ENCODE measurements at places on chromosomes 12 and 14. TPM values are rescaled to one million over a fixed set of nuclear protein-coding genes. Genes with fewer than 3 reads are reported as not detected.

DNA sequence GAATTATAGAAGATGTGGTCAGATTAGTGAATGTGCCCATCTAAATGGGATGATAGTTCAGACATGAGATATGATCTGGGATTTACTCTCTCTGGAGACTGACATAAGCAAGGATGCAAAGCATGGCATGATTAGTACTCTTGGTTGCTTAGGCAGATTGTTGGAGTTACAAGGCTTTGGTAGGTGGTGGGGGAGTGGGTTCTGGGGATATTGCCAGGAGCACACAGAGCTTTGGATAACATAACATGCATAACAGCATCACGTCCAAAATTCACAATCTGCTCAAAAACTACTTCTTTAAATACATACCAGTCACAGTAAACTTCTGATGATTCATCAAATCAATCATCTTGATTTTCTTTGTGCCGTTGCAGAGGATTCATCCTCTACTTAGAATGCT lies 287.4 kb downstream of the ACSS3 start:
- no peaks in the 10 kb centered on the region for H3K36me3 ChIP-seq
- H3K4me1 ChIP-seq, result no peaks in the 10 kb centered on the region
- H3K27me3 ChIP-seq, result no peaks in the 10 kb centered on the region
- no peak overlapping the region for H3K4me3 ChIP-seq

DNA sequence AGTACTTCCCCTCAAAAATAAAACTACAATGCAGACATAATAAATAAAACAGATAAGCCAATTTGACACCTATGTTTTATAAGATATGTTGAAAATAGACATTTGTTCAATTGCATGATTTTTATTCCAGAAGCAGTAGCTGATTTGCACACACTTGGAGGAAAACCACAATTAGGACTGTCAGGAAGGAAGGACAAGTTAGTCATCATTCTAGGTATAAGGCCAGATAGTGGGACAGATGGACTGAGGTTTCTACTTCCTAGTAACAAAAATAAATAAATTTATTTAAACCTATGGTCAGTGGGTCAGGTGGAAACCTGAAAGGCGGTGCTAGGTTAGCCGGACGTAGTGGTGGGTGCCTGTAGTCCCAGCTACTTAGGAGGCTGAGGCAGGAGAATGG lies 141.8 kb upstream of the RASSF8 start:
- H3K27ac ChIP-seq, result no peak overlapping the region
- no peaks in the 10 kb centered on the region for H3K27me3 ChIP-seq
- peaks cover 2% of the 10 kb centered on the region for H3K4me1 ChIP-seq
- no peak overlapping the region for H3K4me3 ChIP-seq
- no peak for DNase-seq
- H3K36me3 ChIP-seq, result no peaks in the 10 kb centered on the region

The PRKAG1 gene
- 62.5 TPM for total RNA-seq

- H3K4me3 ChIP-seq, result no peak overlapping the region
- peaks cover 2% of the 10 kb centered on the region for H3K27me3 ChIP-seq
- H3K4me1 ChIP-seq, result no peaks in the 10 kb centered on the region
- no peak overlapping the region for H3K27ac ChIP-seq
- no peaks in the 10 kb centered on the region for H3K36me3 ChIP-seq
These were observed 259.3 kb downstream of the ADAMTS20 start for GRCh38 chr12:43292699-43293098.

GRCh38 chr14:47676315-47676617 lies 861 bp upstream of the MDGA2 start:
- H3K27ac ChIP-seq, result no peak overlapping the region
- peaks cover 5% of the 10 kb centered on the region for H3K4me1 ChIP-seq
- peaks cover 42% of the 10 kb centered on the region for H3K27me3 ChIP-seq
- no peak for DNase-seq

The CARMIL3 gene
- total RNA-seq, result 1.1 TPM

The PTGDR gene
- total RNA-seq, result 0.07 TPM

DNA sequence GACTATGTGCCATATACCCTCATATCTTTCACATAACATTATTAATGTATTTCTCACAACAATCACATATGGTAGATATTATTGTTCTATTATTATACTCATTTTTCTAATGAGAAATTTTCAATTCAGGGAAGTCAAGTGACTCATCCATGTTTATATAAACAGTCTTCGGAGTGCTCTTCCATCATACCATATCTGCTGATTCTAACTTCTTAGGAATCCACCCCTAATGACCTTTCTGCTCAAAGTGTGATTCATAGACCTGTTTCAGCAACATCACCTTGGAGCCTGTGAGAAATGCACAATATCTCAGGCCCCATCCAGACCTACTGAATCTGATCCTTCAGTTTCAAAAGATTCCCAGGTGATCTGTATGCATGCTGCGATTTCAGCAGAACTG lies 39.8 kb upstream of the OVCH1 start:
- no peaks in the 10 kb centered on the region for H3K36me3 ChIP-seq
- no peaks in the 10 kb centered on the region for H3K4me1 ChIP-seq
- no peak for DNase-seq
- no peak overlapping the region for H3K4me3 ChIP-seq
- peaks cover 18% of the 10 kb centered on the region for H3K27me3 ChIP-seq

- no peaks in the 10 kb centered on the region for H3K27me3 ChIP-seq
- peaks cover 18% of the 10 kb centered on the region for H3K4me1 ChIP-seq
- H3K4me3 ChIP-seq, result no peak overlapping the region
- H3K27ac ChIP-seq, result no peak overlapping the region
- no peak for DNase-seq
- peaks cover 47% of the 10 kb centered on the region for H3K36me3 ChIP-seq
These were observed 10.1 kb downstream of the LLPH start for GRCh38 chr12:66120477-66120876.

DNA sequence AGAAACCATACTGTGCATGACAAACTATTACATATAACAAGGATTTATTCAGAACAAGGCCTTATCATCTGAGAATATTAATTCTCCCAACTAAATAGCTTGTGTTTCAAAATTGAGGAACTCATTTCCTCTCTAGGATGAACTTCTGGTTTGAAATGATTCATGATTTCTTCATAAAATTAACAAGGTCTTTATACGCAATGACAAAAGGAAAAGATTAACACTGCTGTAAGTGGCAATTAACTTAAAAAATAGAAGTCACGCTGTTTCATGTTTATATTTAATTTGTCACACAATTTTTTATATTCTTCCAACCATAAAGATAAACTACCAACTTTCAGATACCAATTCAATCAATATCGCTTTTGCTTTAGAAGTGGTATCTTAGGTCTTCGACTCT lies 80.8 kb downstream of the GRIP1 start:
- peaks cover 3% of the 10 kb centered on the region for H3K27me3 ChIP-seq
- DNase-seq, result no peak
- H3K27ac ChIP-seq, result no peak overlapping the region

DNA sequence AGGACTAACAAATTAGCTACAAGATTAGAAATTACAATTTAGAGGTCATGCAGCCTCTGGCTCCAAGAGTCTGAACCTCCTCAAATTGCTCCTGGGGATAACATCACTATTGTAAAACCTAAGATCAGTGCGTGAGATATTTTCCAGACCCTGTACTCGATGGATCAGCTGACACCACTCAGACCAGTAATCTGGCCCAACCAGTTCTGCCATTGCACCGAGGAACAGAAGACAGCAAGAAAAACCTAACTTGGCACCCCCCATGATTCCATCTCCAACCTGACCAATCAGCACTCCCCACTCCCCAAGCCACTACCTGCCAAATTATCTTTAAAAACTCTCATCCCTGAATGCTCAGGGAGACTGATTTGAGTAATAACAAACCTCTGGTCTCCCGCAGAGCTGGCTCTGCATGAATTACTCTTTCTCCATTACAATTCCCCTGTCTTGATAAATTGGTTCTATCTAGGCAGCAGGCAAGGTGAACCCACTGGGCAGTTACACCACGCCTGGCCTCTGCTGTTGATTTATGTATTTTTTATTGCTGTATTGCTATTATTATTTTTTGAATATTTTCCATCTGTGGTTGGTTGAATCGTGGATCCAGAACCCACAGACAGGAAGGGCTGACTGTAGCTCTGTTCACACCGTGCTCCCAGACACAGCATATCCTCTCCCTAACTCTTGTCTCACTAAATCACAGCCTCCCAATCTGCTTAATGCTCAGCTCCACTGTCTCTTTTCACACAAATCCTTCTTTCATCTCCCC lies 9.2 kb downstream of the HEBP1 start:
- no peaks in the 10 kb centered on the region for H3K36me3 ChIP-seq
- no peak overlapping the region for H3K27ac ChIP-seq
- peaks cover 13% of the 10 kb centered on the region for H3K4me1 ChIP-seq
- no peaks in the 10 kb centered on the region for H3K27me3 ChIP-seq
- no peak for DNase-seq

DNA sequence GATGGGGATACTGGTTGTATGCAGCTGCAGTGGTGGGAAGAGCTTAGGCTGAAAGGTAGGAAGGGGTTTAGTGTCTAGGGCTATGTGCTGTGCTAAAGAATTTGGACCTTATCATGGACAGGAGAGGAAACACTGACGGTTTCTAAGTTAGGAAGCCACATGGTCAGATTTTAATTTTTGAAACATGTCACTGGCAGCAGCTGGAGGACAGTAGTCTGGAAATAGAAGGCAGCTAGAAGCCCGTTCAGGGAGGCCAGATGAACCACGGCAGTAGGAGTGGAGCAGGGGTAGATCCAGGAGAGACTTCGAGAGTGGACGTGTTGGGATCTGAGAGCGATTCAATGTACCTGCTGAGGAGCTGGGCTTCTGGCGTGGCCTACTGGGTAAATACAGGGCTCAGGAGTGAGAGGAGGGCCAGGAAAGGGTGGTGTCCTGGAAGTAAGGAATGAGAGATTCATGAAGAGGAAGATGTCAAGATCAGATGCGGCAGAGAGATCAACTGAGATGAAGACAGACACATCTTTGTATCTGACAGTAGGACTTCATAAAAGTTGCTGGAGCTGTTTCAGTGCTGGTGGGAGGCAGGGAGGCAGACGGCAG lies 64.9 kb downstream of the PRKCH start:
- H3K27ac ChIP-seq, result no peak overlapping the region
- H3K4me1 ChIP-seq, result peaks cover 17% of the 10 kb centered on the region
- no peak overlapping the region for H3K4me3 ChIP-seq
- no peaks in the 10 kb centered on the region for H3K27me3 ChIP-seq

The DBX2 gene
- total RNA-seq, result not detected

DNA sequence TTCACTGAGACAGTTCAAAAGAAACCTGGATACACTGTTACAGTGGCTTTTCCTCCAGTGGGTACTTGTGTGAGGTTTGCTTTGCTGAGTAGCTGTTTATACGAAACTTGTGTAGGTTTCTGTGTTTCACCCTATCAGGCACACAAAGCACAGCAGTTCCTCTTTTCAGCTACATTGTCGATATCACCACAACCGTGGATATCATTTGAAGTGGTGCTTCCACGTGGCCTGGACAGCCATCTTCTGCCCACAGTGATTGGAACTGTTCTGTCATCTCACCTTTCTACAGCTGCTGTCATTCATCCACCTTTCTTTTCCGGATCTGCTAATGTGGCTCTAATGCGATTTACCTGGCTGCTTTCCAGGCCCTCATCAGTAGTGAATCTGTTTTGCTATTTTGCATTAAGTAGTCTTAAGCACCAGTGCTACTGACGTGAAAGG lies 368.8 kb downstream of the SYT1 start:
- no peaks in the 10 kb centered on the region for H3K27me3 ChIP-seq
- H3K4me3 ChIP-seq, result no peak overlapping the region
- no peak overlapping the region for H3K27ac ChIP-seq
- no peaks in the 10 kb centered on the region for H3K4me1 ChIP-seq

The CLECL1 gene
- total RNA-seq, result 1.2 TPM

GRCh38 chr14:64681796-64682710 lies 22.2 kb upstream of the PLEKHG3 start:
- peaks cover 23% of the 10 kb centered on the region for H3K4me1 ChIP-seq
- H3K27me3 ChIP-seq, result no peaks in the 10 kb centered on the region

DNA sequence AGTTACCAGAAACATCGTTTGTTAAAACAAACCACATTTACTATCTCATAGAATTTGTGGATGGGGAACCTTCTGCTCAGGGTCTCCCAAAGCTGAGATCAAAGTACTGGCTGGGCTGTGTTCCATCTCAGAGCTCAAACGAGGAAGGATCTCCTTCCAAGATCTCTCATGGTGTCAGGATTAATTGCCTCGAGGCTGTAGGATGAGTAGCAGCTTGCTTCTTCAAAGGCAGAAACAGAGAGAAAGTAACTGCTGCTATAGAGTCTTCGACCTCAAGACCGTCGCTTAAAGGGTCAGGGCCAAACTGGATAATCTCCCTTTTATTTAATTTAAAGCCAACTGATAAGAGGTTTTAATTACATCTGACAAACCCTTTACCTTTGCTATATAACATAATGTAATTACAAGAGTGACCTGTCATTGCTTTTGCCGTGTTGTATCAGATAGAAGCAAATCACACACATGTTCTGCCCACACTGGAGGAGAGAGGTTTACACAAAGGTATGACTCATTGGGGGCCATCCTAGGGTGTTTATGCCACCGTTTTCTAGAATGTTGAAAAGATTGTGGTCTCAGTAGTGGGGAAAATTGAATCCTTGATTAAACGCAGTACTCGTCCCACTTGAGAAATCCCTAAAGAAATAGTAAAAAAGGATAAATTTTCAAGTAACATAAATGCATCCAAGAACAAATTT lies 868.8 kb upstream of the TMEM132C start:
- no peak overlapping the region for H3K4me3 ChIP-seq
- no peak overlapping the region for H3K27ac ChIP-seq
- H3K36me3 ChIP-seq, result no peaks in the 10 kb centered on the region
- no peak for DNase-seq
- peaks cover 4% of the 10 kb centered on the region for H3K27me3 ChIP-seq

DNA sequence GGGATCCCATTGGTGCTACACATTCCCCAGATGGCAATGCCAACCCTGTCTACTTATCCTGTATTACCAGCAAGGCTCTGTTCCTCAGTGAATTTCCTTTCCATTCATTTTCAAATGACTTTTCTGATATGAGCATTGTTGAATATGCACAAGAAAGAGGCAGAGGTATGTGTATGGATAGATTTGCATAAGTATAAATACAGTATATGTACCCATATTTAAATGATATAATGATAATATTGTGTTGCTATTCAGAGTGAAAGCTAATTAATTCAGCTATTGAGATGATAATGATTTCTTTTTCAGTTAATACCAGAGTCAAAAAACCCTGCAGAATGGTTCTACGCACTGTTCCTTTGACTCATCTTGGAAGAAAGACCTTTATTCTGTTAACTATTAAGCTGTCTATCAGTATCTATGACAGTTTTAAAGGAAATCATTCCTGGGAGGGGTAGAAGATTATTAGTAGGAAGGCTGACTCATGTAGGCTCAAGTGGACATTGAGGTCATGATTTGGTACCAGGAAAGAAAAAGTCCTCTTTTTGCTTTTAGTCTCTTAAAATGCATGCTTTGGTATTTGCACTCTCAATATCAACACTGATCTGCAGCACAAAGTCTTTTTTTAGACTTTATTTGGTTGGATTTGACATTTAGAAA lies 44.9 kb upstream of the GAS2L3 start:
- H3K4me1 ChIP-seq, result no peaks in the 10 kb centered on the region
- no peaks in the 10 kb centered on the region for H3K36me3 ChIP-seq

GRCh38 chr12:62537551-62537950 lies 70.9 kb downstream of the MON2 start:
- H3K36me3 ChIP-seq, result peaks cover 32% of the 10 kb centered on the region
- no peaks in the 10 kb centered on the region for H3K27me3 ChIP-seq
- H3K4me1 ChIP-seq, result peaks cover 2% of the 10 kb centered on the region
- H3K4me3 ChIP-seq, result no peak overlapping the region
- no peak overlapping the region for H3K27ac ChIP-seq

The SMIM41 gene
- total RNA-seq, result not detected

The ADIPOR2 gene
- 51.7 TPM for total RNA-seq

GRCh38 chr12:101165319-101165718 lies 44.7 kb downstream of the SLC5A8 start:
- no peak for DNase-seq
- H3K4me1 ChIP-seq, result no peaks in the 10 kb centered on the region
- no peaks in the 10 kb centered on the region for H3K36me3 ChIP-seq
- no peak overlapping the region for H3K27ac ChIP-seq

Data from activated CD4-positive, alpha-beta T cell treated with anti-CD3 and anti-CD28 coated beads, Interleukin-2, amount 10 ng/mL, durations not matched to agents 7 days and 5 days (primary cell).